ENCODE measurements at places on chromosomes 13 and 19. TPM values are rescaled to one million over a fixed set of nuclear protein-coding genes. Genes with fewer than 3 reads are reported as not detected.
A peak's percentile ranks its signal among the peaks of the same experiment; 100 is the strongest.

DNA sequence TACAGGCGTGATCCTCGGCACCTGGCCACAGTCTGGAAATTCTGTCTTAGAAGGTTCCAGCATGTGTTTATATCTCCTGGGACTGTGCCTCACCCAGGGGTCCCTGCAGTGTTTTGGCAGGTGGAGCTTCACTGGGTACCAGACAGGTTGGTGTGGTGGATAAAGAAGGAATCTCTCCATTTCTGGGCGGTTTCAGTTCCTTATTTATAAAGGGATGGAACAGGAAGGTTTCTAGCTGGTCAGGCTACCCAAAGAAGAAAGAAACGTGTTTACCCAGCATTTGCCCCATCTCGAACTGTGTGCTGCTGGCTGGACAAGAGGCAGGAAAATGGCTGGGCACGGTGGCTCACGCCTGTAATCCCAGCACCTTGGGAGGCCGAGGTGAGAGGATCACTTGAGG is 9.8 kb downstream of the PNPLA6 start:
- no peak for DNase-seq

- no peak for DNase-seq
Measured at GRCh38 chr13:38382946-38383345, 33.3 kb downstream of the UFM1 start.

DNA sequence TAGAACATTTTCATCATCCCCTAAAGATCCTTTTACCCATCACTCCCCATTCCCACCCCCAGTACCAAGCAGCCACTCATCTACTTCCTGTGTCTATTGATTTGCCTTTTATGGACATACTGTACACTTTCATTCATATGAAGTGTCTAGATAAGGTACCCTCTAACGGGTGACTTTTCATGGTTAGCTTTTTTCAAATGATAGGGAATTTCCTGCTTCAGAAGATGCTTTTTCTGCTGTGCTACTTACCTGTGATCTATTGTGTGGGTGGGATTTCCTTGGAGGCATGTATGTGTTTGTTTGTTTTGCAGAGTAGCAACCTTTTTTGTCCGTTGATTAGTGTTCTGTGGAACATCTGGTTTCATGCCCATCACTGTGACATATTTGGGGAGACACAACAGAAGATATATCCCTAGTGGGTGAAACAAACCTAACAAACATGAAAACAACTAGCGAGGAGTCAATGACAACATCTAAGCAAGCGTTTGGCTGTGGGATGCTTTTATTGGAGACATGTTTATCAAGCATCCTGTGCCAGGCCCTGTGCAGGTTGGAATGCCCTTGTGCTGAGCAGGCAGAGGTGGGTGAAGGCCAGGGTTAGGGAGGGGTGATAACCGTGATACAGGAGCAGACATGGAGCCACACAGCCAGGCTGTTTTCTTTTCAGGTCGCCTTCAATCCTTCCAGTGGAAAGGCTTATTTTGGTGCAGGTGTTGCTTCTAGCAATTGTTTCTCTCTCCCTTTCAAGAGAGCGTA is 17.6 kb downstream of the SPINT2 start:
- DNase-seq: no peak

- no peak for DNase-seq
Measured at GRCh38 chr19:56690670-56691069, 19.1 kb upstream of the ZNF835 start.

DNA sequence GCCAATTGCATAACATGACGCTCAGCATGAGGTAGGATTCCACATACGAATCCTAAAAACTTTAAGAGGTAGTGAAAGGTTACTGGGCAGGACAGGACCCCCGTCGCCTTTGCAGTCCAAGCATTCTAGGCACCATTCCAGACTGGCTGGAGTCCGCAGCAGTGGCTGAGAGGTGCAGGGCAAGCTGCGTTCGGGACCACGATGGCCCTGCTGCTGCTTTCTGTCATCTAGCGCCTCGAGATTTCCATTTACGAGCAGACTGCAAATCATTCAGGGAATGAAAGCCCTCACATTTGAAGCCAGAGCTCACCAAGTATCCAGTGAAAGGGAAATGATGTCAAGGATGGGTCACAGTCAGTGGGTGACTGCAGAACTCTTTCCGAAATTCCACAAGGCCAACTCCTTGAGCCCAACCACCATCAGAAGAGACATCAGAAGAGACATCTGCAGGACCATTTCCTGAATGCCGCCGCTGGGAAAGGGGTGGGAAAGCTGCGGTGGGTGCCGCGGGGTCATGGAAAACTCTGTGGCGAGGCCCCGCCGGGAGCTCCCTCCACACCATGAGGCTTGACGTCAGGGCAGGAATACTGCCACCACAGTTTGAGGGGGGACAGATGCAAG is 88.3 kb downstream of the COL4A1 start:
- DNase-seq: no peak

GRCh38 chr13:44365008-44365407 is 8.6 kb upstream of the SERP2 start:
- no peak for DNase-seq

GRCh38 chr19:28235606-28236125 is 977.3 kb downstream of the UQCRFS1 start:
- DNase-seq: no peak

- no peak for DNase-seq
Measured at GRCh38 chr13:43122791-43123190, 99.4 kb downstream of the DNAJC15 start.

DNA sequence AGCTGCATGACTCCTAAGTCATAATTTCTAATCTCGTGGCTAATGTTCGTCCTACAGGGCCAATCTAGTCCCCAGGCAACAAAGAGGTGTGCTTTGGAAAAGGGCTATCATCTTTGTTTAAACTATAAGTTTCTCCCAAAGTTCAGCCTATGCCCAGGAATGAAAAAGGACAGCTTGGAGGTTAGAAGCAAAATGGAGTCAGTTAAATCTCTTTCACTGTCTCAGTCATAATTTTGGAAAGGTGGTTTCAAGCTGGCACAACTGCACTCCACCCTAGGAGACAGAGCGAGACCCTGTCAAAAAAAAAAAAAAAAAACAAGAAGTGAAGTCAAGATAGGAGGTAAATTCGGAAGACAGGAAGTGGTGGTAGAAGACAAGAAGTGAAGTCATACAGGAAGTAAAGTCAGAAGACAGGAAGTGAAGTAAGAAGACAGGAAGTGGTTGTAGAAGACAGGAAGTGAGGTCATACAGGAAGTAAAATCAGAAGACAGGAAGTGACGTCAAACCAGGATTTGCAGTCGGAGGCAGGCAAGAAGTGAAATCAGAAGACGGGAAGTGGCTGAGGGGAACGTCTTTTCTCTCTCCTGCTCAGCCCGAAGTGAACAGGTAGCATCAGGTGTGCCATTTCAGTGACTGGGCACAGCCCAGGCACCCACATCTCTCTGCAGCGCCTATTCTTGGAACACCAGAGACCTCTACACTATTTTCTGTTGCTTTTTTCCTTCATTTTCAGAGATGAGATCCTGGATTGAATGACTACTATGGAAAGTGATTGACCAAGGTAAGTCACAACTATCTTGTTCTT is 32.2 kb downstream of the GP6 start:
- DNase-seq: peak; percentile 74

- DNase-seq: no peak
Measured at GRCh38 chr13:57056601-57057180, 84.0 kb upstream of the PRR20A start.

DNA sequence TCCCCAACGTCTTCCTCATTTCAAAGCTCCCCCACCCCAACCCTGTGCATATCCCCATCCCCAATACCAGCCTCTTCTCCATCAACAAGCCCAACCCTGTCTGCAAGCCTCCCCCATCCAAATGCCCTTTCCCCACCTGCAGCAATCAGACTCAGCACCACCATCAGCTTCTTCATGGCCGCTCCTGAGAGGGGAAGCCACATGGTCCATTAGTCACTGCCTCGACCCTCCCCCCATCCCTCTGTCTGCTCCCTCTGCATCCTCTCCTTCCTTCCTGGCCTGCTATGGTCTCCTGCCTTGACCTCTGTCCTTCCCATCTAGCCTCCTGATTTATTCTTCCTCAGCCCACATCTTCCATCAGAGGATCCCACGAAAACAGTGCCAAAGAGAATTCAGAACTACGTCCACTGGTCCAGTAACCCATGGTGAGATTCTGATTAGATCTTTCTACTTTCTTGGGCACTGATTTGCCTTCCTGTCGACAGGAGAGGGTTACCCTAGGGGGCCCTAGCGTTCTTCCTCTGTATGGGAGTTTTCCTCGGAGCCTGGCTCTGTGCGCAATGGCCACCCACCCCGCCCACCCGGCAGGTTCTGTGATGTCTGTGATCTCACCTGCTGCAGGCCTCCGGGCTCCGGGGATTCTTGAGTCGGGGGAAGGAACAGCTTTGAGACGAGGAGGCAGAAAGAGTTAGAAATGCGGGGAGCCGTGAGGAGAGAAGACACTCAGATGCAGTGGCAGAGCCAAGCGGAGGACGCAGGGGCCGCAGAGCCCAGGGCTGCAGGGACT is 1.3 kb downstream of the KLK6 start:
- peak; percentile 82 for DNase-seq

GRCh38 chr13:51222686-51223559 is 725 bp downstream of the FAM124A start:
- no peak for DNase-seq

DNA sequence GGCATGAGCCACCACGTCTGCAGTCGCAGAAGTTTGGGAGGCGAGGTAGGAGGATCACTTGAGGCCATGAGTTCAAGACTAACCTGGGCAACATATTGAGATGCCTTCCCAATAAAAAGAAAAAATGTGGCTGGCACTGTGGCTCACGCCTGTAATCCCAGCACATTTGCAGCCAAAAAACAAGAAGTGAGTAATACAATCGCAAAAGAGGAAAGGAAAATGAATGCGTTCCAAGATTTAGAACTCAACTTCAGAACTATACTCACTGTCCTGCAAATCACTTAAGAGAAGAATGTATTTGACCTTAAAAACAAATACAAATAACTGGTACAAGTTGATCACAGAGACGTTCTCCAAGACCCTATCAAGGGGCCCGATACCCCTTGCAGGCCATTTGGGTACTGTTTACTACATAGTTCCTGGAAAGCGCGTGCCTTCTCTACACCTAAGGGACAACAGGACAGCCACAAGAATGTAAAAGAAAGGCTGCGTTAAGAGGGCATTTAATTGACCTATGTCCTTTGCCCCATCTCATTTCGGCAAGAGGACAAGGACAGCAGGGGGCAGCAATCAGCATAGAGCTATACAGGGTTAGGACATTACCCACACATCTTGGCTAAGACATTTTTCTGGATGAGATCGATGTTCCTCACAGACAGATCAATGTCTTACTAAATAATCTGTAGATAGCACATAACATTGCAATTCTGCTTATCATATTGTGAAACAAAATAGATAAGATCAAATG is 41.3 kb downstream of the FLT3 start:
- peak; percentile 87 for DNase-seq

DNA sequence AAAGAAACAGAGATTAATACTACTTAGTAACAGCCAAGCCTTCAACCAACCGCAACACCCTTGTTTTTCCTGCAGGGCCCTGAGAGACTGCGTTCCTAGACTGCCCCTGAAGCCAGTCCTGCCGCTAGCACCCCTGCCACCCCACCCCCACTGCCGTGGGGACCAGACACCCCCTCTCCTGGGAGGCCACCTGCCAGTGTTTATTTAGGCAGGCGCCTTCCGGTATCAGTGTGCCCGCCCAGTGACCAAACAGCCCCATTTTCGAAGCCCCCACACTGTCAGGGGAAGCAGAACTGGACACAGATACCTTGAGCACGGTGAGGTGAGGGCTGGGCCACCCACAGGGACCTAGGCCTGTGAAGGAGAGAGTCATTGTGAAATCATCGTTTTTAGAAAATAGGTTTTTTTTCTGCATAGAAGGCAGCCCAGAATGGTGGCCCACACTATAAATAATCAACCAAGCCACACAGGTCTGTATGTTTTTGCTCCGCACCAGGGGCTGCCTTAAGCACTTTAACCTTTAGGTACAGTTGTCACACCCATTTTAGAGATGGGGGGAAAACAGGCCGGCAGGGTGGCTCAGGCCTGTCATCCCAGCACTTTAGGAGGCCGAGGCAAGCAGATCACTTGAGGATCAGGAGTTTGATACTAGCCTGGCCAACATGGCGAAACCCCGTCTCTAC is 3.5 kb upstream of the TLE5 start:
- DNase-seq: peak; percentile 16

GRCh38 chr13:98039964-98040363 is 86.5 kb downstream of the IPO5 start:
- DNase-seq: no peak

DNA sequence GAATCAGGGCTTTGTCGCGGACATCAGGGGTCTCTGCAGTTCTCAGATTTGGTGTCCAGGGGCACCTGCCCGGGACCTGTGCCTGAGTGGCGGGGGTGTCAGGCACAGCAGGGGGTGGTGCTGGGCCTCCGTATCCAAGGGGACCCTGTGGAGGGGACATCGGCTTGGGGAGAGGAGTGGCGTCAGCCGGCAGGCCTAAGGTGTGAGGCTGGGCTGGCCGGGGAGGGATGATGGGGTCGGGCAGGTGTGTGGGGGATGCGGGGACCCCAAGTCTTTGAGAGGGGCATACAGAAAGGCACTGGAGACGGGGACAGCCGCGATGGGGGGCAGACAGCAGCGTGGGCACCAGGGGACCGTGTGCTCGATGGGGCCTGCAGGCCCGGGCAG is 2.5 kb downstream of the EFNA2 start:
- no peak for DNase-seq

DNA sequence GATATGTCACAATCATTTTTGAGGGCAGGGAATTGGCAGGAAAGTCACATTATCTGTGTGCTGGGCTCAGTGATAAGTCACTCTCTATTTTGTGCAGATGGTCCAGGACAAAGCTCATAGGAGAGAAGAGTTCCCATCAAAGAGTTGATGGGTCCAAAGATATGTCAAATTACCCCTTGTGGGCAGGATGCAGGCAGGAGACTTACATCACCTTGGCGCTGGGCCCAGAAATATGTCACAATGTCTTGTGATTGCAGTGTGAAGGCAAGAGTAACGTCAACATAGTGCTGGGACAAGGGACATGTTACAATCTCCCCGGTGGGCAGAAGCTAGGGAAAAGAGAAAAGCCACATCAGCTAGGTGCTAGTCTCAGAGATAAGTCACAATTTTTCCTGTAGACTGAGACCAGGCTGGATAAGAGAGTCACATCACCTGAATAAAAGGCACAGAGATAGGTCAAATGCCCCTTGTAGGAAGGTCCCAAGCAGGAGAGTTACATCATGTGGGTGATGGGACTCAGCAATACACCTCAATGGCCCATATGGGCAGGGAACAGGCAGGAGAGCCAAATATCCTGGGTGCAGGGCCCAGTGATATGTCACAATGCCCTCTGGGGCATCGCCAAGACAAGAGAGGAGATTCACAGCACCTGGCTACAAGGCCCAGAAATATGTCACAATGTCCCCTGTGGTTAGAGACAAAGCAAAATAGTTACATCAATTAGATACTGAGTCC is 47.9 kb downstream of the ZNF99 start:
- DNase-seq: no peak

Gene CEACAM8
- total RNA-seq: not detected

Gene ZNF470
- total RNA-seq: not detected

Gene NCAN
- not detected for total RNA-seq

Gene LILRA6
- not detected for total RNA-seq

Gene TNNT1
- total RNA-seq: 5.0 TPM

Gene WASF3
- not detected for total RNA-seq

Gene SIGLECL1
- not detected for total RNA-seq

Gene MEIOSIN
- total RNA-seq: not detected

Gene FREM2
- 3.5 TPM for total RNA-seq

Gene MUC16
- 0.03 TPM for total RNA-seq

Gene GARIN5A
- total RNA-seq: 2.8 TPM

Gene ZNF528
- not detected for total RNA-seq

Measured in HT-29 (cell line).